Dermis blood vessel endothelial cell (primary cell): ENCODE measurements at places on chromosomes 16 and 17. TPM values are rescaled to one million over a fixed set of nuclear protein-coding genes. Genes with fewer than 3 reads are reported as not detected.
A peak's percentile ranks its signal among the peaks of the same experiment; 100 is the strongest.

The PPP1R1B gene
- total RNA-seq: not detected in 2 replicates

The TMEM235 gene
- total RNA-seq: 0.51 and 0.84 TPM in 2 replicates

DNA sequence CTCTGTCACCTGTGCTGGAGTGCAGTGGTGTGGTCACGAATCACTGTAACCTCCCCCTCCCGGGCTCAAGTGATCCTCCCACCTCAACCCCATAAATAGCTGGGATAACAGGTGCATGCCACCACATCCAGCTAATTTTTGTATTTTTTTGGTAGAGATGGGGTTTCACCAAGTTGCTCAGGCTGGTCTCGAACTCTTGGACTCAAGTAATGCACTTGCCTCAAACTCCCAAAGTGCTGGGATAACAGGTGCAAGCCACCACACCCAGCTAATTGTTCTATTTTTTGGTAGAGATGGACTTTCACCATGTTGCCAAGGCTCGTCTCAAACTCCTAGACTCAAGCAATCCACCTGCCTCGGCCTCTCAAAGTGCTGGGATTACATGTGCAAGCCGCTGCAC is 86.5 kb downstream of the STH start:
- no peak for DNase-seq

The TOX3 gene
- under 0.01 TPM in 1 of 2 replicates, not detected in the other for total RNA-seq

The GRAP gene
- total RNA-seq: 102 and 150 TPM in 2 replicates

The SPN gene
- total RNA-seq: not detected in 2 replicates

DNA sequence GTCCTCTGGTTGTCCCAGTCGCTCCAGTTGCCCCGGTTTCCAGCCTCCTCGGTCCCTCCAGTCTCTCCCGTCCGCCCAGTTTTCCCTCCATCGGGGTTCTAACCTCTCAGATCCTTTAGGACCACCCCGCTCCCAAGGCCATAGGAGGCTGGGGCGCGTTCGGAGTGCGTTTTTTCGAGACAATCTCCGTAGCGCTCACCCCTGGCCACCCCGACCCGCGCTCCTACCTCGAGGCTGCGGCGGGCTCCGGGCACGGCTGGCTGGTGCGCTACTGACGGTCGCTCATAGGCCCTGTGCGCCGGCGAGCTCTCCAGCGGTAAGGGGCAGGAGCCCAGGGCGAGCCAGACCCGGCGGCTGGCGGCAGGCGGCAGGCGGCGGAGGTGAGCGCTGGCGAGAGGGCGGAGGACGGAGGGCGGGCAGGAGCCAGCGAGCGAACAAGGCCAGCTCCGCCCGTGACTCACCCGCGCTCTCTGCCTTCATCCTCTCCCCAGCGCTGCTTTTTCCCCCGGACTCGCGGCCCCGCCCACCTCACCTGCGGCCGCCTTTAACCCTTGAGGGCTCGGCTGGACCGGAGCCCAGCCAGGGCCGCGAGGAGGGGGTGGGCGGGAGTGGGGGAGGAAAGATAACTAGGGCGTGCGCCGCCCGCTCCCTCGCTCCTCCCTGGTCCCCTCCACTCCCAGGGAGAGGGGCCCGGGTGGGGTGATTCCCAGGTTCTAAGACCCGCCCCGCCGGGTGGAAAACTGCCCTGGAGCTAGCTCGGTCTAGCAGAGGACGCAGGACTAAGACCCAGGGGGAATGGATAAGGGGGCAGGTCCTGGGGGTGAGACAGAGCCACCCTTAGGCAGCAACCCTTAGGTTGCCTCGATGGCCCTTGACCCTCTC is at the start of gene SP6:
TSS of gene SP6 (minus strand) at position 472 of the 882 bp plus-strand sequence. CDS start 2,734 bp downstream, outside the sequence.
- peak; percentile 78 for DNase-seq

GRCh38 chr17:65039336-65039988 is 17.1 kb downstream of the GNA13 start:
- no peak for DNase-seq

The POLR3K gene
- 6.3 and 6.6 TPM in 2 replicates for total RNA-seq

The ZNF385C gene
- not detected in 2 replicates for total RNA-seq

The IGF2BP1 gene
- total RNA-seq: 0.51 and 0.85 TPM in 2 replicates

DNA sequence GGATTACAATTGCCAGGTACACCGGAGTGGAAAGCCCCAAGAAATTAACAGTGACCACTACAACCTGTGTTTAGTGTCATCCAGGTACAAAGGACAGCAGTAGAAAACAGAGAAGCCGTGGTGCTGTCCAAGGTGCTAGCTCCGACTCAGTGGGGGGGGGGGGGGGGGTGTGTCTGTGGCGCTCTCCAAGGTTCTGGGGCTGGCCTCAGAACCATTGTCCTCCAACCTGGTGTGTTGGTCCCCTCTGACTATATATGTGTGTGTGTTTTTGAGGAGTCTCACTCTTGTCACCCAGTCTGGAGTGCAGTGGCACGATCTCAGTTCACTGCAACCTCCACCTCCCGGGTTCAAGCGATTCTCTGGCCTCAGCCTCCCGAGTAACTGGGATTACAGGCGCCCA is 5.8 kb upstream of the ZNF23 start:
- DNase-seq: peak; percentile 59

The NPW gene
- total RNA-seq: 0.17 and 1.2 TPM in 2 replicates

DNA sequence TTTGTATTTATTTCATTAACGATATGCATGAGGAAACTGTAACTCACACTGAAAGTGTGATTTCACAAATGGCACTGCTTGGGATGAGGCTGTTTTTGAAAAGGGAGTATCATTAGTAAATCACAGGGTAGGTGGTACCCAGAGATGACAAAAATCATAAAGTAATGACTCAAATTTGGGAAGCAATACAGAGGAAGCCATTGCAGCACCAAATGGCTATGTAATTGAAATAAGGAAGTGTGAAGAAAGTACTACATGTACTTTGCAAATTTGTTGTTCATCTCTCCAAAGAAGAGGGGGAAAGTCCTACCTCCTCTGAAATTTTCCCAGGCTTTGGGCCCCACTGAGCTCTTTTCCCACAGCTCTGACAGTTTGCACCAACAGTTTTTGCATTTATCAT is 12.3 kb upstream of the ABCC12 start:
- no peak for DNase-seq

The TMC8 gene
- 0.14 and 0.34 TPM in 2 replicates for total RNA-seq

The NPB gene
- total RNA-seq: 0.28 TPM in 1 of 2 replicates, not detected in the other

The PITPNM3 gene
- 0.23 and 0.34 TPM in 2 replicates for total RNA-seq

DNA sequence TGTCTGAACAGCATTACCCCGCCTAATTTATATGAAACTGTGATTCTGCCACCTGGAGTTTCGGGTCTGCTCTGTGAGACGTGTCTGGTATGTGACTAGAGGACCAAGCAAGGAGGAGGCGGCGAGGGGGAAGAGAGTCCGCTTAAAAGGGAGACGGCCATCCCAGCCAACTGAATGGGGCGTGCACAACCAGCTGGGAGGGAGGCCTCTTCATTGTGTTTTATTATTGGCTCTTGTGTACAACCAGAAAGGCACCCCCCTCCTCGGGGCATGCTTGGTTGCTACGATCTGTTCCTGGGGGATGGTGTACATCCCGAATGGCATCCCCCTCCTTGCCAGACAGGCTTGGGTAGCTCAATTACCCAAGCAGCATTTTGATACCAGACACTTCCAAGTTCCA is 384.5 kb upstream of the SALL1 start:
- DNase-seq: no peak

The AOC2 gene
- 0.42 and 0.85 TPM in 2 replicates for total RNA-seq

DNA sequence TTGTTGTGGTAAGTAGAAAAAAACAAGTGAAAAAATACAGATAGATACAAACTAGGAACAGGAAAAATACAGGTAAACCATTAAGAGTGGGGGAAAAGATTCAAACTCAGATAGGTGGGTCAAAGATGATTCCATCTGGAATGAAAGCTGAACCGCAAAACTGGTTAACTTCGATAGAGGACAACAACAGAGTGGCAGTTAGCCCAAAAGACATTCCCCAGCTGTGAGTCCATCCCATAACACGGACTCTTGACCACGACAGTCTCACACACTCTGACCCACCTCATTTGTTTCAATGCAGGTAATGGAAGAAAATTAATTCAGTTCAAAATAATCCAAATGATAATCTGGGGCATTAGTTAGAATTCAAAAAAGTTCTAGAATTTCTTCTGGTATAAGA is 13.5 kb downstream of the ELAC2 start:
- DNase-seq: no peak

DNA sequence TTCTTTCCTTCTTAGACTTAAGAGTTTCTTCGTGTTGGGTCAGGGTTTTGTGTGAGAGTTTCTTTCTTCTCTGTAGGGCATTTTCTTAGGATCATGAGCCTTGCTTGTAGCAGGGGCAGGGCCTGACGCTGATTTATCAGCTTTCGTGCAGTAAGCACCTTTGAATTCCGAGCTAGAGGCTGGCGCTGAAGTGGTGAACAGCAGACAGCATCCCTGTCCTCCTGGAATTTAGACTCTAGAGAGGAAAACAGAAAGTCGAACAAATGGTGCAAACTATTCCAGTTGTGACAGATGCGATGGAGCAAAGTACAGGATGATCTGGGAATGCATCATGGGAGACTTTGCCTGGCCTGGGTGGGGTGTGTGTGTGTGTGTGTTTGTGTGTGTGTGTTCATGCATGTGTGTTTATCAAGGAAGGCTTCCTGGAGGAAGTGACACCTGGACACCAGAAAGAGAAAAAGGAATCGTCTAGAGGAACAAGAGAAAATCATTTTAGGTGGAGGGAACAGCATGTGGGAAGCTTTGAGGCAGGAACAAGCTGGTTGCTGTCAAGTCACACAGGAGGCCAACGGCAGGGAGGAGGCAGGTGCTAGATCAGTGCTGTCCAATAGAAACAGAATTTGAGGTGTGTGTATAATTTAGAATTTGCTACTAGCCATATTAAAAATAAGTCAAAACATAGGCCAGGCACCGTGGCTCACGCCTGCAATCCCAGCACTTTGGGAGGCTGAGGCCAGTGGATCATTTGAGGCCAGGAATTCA is 60.2 kb downstream of the WWP2 start:
- DNase-seq: no peak

GRCh38 chr17:74190807-74191406 is 12.6 kb upstream of the RPL38 start:
- peak; percentile 40 for DNase-seq

GRCh38 chr17:76530095-76530723 is 7.3 kb downstream of the CYGB start:
- DNase-seq: peak; percentile 40

GRCh38 chr17:22671110-22671509 is 978.8 kb downstream of the KCNJ18 start:
- no peak for DNase-seq

- DNase-seq: no peak
Observed at GRCh38 chr16:67933805-67934204, 2.1 kb upstream of the CTRL start.

- no peak for DNase-seq
Observed at GRCh38 chr16:27369806-27370205, 32.2 kb upstream of the IL21R start.

DNA sequence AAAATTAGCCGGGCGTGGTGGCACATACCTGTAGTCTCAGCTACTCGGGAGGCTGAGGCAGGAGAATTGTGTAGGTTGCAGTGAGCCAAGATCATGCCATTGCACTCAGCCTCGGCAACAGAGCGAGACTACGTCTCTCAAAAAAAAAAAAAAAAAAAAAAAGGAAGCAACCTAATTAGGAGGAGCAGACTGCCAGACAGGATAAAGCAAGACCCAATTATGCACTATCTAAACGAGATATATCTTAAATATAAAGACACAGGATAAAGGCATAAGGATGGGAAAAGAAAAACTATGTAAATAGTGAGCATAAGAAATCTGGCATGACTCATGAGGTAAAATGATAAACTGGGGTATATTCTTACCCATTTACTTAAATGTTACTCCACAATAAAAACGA is 4.9 kb downstream of the TXNDC11 start:
- DNase-seq: no peak

The CCL16 gene
- total RNA-seq: 0.37 and 0.68 TPM in 2 replicates

The GPR139 gene
- total RNA-seq: not detected in 2 replicates

The KCNH4 gene
- total RNA-seq: under 0.01 and 0.05 TPM in 2 replicates

DNA sequence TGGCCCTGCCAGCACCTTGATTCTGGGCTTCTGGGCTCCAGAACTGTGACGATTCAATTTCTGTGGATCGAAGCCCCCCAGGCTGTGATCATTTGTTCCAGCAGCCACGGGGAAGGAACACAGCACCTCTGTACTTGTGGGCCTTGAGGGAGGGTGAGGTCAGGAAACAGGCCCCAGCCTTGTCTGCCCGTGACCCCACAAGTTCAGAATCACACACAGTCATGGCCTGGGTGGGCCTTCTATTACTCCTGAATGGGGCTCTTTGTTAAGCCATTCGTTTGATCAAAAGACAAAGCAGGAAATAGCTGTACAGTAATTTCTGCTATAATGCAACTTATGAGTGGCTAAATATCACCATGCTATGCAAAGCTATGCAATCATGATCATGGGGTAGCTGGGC is 10.1 kb downstream of the ST6GALNAC2 start:
- no peak for DNase-seq

DNA sequence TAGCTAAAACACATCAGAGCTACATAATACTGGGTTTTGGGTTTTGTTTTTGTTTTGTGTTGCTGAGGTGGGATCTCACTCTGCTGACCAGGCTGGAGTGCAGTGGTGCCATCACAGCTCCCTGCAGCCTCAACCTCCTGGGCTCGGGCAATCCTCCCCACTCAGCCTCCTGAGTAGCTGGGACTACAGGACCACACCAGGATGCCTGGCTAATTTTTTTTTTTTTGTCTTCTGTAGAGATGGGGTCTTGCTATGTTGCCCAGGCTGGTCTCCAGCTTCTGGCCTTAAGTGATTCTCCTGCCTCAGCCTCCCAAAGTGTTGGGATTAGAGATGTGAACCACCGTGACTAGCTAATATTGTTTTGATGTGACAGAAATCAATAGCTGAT is 6.2 kb downstream of the MEAK7 start:
- DNase-seq: no peak

DNA sequence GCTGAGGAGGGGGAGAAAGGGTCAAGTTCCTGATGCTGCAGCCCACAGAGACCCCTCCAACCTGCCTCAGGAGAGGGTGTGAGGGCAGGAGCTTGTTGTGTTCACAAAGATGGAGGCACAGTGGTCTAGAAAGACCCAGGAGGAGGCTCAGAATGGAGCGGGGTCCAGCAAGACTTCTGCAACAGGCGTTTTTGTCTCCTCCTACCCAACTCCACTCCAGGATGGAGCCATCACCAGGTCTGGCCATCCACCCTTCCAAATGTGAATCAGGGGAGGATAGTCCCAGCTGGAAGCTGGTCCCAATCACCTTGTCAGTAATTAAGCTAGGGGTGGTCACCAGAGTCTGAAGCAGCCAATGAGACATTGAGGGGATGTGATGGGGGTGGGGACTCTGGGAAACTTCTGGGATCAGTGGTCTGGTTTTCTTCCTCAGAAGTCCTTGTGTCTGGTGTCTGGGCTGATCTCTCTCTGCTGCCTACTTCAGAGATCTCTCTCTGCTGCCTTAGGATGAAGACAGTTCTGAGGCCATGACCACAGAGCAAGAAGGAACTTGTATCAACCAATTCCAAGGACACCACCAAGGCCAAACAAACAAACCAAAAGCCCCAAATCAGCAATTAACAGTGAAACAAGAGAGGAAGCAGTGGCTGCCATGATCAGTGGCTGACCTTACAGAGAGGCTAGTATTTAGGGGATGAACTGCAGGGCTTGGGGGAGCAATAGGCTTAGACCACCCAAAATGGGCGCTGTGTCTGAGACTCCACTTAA is 14.5 kb downstream of the CD300LB start:
- no peak for DNase-seq

DNA sequence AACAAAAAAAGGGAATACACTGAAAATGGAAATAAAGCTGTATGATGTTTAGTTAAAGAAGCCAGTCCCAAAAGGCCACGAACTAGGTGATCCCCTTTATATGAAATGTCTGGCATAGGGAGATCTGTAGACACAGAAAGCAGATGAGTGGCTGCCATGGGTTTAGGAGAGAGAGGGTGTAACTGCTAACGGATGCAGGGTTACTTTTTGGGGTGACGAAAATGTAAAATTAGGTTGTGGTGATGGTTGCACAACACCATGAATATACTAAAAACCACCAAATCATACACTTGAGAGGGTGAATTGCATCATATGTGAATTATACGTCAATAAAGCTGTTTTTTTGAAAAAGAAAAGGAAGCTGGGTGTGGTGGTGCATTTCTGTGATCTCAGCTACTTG is 99.6 kb downstream of the ADCY9 start:
- no peak for DNase-seq
